ENCODE measurements at places on chromosomes 7 and 10.

DNA sequence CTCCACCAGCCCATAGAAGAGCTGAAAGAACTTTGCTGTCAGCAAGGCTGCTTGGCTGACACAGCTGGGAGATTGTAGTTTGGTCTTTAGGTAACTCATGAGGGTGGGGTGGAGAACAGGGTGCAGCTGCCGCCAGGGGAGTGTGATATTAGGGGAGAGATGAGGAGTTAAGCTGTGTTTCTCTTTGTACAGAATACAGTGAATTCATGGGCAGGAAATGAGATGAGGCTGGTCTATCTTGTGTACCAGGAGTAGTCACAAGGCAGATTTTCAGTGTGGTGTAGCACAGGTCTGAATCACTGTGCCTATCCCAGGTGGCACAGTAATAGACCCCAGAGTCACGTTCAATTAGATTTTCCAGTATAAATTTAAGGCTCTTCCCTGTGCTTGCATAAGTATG, 56.6 kb upstream of the TARP start:
- DNase-seq: no peak

DNA sequence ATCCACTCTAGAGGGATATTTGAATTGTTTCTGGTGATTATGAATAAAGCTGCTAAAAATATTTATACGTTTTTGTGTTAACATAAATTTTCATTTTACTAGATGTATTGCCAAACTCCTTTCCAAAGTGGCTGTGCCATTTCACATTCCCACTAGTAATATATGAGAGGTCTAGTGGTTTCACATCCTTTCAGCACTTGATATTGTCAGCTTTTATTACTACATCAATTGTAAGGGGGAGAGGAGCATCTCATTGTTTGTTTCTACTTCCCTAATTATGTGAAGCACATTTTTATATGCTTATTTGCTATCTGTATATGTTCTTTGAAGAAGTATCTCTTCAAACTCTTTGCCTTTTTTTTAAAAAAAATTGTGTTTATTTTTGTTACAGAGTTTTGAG, 184.5 kb downstream of the ADK start:
- no peak for DNase-seq

- DNase-seq: no peak
Measured at GRCh38 chr7:17402628-17403278, 104.3 kb downstream of the AHR start.

DNA sequence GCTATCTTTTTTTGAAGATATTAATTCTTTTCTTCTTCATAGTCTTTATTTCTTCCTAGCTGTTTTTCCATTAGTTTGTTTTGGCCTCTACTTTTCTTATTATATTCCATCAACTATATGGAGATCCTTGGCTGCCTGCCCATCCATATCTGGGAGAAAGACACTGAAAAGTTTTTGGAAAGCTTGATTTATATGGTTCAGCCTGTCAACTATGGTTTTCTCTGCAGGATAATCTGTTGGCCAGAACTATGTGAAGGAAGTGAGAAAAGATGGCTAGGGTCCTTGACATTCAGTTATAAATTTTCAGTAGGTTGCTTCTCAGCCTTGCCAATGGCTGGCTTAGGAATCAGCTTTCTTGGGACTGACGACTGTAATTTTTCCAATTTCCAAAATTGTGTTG, 10.0 kb upstream of the CDK14 start:
- DNase-seq: no peak

DNA sequence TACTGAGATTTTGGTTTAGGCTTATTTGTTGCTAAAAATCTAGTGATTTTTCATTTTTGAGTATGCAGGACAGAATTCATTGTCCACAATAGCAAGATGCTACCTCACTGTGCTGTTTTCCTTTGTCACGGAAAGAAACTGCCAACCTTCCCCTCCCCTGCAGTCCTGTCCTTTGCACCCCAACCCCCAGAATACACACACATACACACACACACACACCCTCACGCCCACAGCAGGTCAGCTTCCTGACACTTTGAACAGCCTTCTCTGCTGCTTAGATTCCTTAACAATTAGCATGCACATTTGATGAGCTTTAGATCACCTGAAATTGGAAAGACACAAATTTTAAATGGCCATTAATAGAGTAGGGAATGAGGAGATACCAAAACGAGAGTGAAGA, 32.1 kb downstream of the ARMC3 start:
- DNase-seq: no peak

DNA sequence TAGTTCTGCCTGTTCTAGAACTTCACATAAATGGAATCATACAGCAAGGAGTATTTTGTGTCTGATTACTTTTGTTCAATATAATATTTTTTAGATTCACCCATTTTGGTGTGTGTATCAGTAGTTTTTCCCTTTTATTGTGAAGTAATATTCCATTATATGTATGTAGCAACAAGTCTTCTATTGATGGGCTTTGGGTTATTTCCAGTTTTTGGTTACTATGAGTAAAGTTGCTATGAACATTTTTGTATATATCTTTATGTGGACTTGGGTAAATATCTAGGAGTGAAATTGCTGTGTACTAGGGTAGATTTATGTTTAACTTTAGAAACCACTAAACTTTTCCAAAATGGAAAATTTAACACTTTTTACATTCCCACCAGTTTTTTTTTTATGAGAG, 35.7 kb downstream of the ADK start:
- no peak for DNase-seq

GRCh38 chr7:139328375-139328774, 12.8 kb upstream of the FMC1 start:
- DNase-seq: no peak

DNA sequence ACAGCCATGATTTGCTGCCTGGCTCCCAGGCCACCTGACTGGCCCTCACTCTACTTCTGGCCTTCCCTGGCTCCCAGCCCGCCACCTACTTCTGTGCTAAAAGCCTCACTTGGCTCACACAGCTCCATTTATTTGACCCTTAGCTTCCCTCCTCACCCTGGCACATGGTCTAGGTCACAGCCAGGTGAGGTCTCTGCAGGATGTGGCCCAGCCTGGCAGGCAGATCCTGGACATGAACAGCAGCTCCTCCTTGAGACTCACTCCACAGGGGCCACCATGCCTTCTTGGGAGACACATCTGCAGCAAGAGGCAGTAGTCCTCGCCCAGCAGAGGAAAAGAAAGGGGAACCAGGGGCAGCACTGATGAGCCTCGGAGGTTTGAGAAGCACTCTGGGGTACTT, 64.6 kb downstream of the GRID1 start:
- DNase-seq: no peak

GRCh38 chr7:138429577-138430250, 30.3 kb upstream of the TRIM24 start:
- no peak for DNase-seq

- DNase-seq: no peak
Measured at GRCh38 chr7:29146057-29146706, at the start of gene CPVL. CPVL (minus strand) TSS chr7:29146537; CDS start chr7:29121061, 25,476 bp downstream.

DNA sequence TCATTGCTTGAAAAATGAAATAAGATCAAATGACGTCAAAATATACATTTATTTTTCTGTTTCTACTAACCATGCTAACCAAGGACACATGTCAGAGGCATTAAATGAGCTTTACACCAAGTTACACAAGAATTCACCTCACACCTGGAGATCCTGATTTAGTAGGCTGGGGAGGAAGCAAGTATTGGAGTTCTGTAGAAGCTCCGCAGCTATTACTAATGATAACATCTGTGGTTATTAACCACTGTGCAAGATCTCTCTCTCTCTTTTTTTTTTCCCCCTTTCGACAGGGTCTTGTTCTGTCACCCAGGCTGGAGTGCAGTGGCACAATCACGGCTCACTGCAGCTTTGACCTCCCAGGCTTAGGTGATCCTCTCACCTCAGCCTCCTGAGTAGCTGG, 104.0 kb downstream of the ZNF22 start:
- DNase-seq: no peak

- no peak for DNase-seq
Measured at GRCh38 chr10:108290823-108291222, 1126.3 kb upstream of the SORCS1 start.

DNA sequence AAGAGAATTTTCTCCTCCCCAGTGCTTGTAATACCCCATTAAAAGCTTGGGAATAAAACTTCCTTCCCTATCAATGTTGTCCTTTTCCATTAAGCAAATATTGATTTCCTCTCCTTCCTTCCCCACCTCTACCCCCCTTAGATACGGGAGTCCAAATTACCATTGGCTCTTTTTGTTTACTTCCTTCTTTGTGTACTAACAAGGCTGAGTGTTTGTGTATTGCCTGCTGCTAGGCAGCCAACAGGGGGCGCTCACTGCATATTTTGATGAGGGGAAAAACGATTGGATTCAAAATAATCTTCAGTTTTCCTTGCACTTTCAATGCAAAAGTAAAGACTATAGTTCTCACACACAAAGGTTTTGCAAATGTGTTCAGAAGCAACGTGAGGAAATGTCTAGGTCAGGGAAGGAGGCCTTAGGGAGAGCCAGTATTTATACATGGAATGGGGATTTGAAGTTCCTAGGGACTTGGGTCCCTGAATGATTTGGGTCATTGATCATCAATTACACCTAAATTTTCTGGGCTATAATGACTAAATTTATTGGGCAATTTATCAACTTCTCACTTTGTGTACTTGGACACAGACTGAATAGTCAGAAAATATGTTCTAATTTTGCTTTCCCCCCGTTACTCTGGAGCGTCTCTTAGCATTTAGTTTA, 23.6 kb upstream of the VPS41 start:
- no peak for DNase-seq

DNA sequence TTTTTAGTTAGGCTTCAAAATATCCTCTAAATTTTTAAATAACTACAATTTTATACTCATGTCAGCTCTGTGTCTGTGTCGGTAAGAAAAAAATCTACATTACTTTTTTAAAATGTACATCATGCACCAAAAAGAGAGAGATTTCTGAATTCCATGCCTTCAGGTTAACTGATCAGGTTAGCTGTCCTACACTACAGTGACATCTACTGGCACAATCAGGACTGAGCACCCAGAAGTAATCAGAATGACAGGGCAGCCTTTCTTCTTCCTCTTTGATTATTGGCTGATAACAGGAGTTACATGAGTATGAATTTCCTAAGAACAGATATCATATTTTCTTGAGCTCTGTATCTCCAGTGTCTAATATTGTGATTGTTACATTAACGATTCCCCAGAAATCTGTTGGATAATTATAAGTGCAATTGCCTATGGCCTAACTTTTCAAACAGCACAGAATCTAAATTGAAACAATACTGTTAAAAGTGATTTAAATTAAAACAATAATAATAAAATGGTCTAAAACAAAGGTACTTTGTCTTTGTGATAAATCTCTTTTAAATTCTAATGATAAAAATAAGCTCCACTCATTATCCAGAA, 41.8 kb upstream of the HYCC1 start:
- no peak for DNase-seq

DNA sequence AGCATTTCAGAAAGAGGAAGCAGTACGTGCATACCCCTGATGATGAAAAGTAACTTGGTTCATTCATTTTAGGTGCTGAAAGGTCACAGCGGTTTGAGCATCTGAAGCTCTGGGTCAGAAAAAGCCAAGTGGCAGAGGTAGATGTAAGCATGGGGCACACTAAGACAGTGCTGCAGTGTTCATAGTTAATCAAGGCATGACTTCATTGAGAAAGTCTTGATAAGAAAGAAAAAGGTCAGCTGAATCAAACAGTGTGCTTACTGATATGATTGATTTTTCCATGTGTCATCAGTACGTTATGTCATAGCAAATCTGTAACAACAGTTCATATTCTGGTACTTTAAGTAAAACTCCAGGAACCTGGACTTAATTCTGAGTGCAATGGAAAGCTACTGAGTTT, 107.7 kb upstream of the PCLO start:
- DNase-seq: no peak

- DNase-seq: no peak
Measured at GRCh38 chr7:129924602-129925001, 28.2 kb downstream of the UBE2H start.

DNA sequence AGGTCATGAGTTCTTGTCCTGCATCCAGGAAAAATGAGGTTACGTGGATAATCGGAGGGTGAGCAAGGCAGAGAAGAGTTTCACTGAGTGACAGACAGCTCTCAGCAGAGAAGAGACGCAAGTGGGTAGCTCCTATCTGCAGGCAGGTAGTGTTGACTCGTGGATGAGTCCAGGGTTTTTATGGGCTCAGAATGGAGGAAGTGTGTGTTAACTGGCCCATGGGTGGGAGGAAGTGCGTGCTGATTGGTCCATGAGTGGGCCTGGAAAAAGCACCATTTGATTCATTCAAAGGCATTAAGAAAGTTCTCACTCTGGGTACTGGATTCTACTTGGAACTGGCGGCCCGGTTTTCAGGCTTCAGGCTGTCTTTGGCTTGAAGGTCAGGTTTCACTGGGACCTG, 4.8 kb upstream of the DMTF1 start:
- no peak for DNase-seq

DNA sequence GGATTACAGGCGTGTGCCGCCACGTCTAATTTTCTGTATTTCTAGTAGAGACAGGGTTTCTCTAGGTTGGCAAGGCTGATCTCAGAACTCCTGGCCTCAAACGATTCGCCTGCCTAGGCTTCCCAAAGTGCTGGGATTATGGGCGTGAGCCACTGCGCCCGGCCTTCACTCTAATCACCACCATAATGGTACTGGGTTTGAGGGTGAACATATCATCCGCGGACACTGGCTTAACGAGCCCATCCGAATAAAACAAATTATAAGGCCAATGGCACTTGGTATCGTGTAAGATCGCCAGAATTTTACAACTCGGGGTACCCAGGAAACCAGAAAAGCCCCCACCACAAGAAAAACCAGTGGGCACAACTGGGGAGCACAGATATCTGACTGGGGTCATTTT, 580 bp downstream of the FAM200A start:
- DNase-seq: no peak

- DNase-seq: no peak
Measured at GRCh38 chr7:55531536-55531935, 40.8 kb downstream of the VOPP1 start.

GRCh38 chr7:105790996-105791395, 85.4 kb downstream of the ATXN7L1 start:
- DNase-seq: no peak

DNA sequence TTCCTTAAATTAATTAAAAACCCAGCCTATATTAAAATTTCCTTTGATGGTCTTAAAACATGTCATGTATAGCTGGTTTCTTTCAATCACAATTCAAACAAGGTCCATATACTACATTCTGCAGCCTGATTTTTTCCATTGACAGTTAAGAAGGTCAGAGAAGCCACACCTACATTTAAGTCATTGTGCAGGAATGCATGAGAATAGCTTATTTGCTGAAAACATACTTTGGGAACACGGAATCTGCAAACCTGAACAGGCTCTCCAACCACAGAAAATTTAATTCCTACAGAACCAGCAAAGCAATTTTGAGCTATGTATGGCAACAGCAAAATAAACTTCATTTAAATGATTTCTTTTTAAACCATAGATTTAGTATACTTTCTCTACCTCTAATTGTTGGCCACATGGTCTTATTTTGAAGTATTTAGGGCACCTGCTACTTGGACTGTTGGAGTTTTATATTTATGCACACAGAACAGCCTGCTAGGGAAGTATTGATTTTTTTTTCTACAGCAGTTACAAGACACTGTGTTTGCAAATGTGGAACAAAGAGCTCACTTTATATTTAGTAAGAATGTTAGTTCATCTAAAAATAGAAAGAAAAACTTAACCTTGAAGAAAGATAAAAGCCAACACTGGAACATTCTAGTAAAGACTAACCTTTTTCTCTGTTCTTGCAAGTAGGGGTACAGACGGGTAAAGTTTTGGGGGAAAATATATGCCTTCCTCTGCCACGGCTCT, 240.9 kb upstream of the IMMP2L start:
- no peak for DNase-seq

GRCh38 chr7:55818686-55819085, 43.9 kb downstream of the SEPTIN14 start:
- no peak for DNase-seq

GRCh38 chr7:29150856-29151255, 4.5 kb upstream of the CPVL start:
- DNase-seq: no peak

Measured in esophagus squamous epithelium (tissue), 5 donors.